ENCODE measurements at places on chromosomes 5 and 9.

GRCh38 chr5:31285025-31285424 lies 91.5 kb downstream of the CDH6 start:
- no peak for DNase-seq

GRCh38 chr9:110626101-110626829 lies 42.3 kb upstream of the MUSK start:
- DNase-seq = no peak

DNA sequence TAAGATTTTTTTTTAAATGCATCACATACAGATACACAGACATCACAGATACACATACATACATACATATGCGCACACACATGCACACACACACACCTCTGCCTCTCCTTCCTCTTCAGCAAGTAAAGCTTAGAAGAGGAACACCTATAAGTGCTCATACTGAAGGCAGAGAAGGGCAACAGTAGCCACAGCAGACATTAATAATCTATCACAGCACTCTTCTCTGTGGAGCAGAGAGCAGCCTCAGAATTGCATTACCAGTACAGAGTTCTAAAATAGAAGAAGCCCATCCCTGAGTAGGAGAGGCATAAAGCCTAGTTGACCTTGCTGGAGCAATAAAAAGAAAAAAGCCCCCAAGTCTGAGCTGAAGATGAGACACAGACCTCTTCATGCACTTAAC lies 110.6 kb downstream of the MLLT3 start:
- no peak for DNase-seq

- no peak for DNase-seq
Measured at GRCh38 chr5:180785794-180786221, 16.8 kb downstream of the MGAT1 start.

GRCh38 chr5:3891113-3891512 lies 295.5 kb downstream of the IRX1 start:
- no peak for DNase-seq

DNA sequence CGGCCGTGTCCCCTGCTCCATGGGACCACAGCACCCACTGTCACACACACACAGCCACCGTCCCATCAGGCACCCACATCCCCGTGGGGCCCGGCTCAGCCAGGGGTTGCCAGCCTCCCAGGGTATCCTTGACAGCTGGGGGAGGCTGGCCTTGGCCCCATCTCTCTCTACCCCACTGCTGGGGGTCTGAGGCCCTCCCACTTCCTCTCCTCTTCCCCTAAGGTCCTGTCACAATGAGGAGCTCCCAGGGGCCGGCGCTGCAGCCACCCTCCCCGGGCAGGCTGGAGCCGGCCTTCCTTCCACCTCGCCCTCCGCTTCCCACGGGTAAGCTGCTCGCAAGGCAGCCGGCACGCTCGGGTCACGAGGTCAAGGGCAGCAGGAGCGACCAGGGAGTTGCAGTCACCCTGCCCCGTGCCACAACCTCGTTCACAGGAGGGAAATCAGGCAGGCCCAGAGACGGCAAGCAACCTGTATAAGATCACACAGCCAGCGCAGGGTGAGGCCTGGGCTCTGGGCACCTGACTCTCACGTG lies 38.6 kb upstream of the NOTCH1 start:
- DNase-seq = no peak

GRCh38 chr9:19119246-19119645 lies 8.0 kb downstream of the PLIN2 start:
- DNase-seq = no peak

GRCh38 chr9:131736431-131736830 lies 3.4 kb downstream of the RAPGEF1 start:
- no peak for DNase-seq

DNA sequence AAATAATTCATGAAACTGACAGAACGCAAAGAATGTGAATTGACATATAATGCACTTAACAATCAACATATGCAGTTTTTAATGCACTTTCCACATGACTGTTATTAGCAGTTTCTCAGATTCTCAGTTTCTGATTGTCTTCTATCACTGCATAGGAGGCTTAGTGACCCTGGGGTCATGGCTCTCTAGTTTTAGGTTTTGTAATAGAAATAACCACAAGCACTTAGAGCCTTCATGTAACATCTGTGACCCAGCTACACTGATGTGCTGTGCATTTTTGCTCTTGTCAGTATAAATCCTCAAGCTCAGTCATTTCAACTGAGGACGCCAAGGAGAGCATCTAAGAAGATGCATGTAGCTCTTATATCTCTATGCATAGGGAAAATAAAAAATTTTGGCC lies 163.1 kb upstream of the IZUMO3 start:
- no peak for DNase-seq

- no peak for DNase-seq
Measured at GRCh38 chr9:34628656-34629490, at the start of gene ARID3C. Gene ARID3C, minus strand, starts transcription at chr9:34629066. Its CDS starts 1,052 bp downstream, at chr9:34628014.

GRCh38 chr5:139646912-139647505 lies 1.1 kb upstream of the CXXC5 start:
- DNase-seq = no peak

- no peak for DNase-seq
Measured at GRCh38 chr9:120574473-120574872, 5.5 kb downstream of the CDK5RAP2 start.

- no peak for DNase-seq
Measured at GRCh38 chr5:107916731-107917725, 246.3 kb upstream of the EFNA5 start.

- DNase-seq = no peak
Measured at GRCh38 chr9:16157216-16157615, 604.4 kb downstream of the CCDC171 start.

- DNase-seq = no peak
Measured at GRCh38 chr5:5739490-5739945, 317.0 kb downstream of the ICE1 start.

GRCh38 chr5:32413466-32414263 lies 30.9 kb downstream of the ZFR start:
- DNase-seq = no peak

GRCh38 chr9:129342591-129343423 lies 164.7 kb upstream of the IER5L start:
- DNase-seq = no peak

GRCh38 chr5:77957-78804 lies 13.8 kb upstream of the PLEKHG4B start:
- no peak for DNase-seq

DNA sequence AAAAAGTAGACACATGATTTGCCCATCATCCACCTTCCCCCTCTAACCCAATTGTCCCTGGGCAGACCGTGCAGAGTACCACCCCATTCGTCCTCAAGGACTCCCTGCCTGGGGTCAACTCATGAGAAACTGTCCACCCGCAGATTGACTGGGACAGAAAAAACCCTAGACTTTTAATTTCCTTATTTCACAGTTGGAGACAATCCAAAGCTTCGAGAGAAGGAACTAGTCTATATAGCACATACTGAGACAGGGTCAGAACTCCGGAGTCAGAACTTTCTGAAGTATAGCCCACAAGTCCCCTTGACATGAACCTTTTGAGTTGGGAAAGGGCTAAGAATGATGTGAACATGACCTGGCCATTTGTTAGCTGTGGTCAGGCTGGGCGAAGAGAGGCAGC lies 7.5 kb upstream of the GPX3 start:
- no peak for DNase-seq

GRCh38 chr9:105531530-105531929 lies 26.4 kb upstream of the FKTN start:
- no peak for DNase-seq

- DNase-seq = no peak
Measured at GRCh38 chr9:108439947-108440346, 415.8 kb downstream of the ACTL7B start.

DNA sequence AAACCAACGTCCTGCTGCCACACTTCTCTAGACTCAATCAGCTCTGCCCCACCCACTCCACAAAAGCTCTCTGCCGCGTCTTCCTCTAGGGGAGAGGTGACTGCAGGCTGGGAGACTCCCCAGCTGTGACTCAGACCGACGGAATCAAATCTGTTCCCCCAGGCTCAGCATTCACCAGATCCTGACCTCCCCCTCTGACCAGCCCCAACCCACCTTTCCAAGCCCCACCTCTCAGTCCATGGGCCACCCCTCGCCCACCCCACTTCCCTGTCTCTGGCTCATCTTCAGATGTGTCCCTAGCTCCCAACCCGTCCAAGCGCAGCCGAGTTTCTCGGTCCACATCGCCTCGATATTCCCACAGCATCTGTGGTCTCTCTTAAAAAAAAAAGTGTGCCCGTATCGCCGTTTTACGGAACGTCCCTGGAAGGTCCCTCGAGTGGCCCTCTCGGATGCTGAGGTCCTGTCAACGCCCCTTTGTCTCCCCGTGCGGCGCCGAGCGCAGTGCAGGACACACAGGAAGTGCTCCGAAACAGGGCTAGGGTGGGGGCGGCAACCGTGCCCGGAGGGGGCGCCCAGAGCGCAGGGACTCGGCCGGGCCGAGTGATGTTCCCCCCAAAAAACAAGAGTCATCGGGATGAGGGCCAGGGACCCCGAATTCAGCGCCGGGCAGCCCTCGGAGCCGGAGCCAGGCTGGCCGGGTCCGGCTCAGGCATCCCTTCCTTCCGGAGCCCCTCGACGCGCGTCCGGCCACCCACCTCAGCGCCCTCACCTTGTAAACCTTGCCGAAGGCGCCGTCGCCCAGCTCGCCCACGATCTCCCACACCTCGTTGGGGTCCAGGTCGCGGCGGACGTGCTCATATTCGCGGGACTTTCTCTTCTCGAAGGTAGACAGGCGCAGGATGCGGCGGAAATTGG lies 649 bp downstream of the STK10 start:
- DNase-seq = no peak

DNA sequence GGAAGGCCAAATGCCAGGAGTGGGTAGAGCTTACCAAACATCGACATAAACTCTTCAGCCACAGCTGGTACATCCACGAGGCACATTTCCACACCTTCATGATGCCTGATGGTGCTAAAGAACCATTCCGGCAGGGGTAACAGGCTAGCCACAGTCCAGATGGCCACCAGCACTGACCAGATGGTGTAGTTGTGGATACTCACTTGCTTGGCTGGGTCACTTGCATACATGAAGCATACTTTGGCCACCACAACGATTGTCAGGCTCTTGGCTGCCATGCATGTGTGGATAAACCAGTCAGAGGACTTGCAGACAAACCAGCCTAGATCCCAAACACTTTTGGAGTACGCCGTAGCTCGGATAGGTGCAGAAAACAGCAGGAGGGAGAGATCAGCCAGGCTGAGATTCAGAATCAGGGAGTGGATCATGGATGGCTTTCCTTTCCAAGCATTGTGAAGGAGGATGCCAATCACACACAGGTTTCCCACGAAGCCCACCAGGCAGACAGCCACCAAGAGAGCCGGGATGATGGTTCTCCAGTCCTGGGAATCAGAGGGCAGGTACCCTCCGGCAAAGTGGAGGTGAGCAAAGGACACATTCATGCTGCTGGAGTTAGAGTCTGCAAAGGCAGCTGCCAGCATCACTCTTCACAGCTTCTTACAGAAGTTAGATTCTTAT lies 378 bp downstream of the GPR151 start:
- no peak for DNase-seq

GRCh38 chr9:120689860-120690259 lies 24.4 kb downstream of the MEGF9 start:
- DNase-seq = no peak

DNA sequence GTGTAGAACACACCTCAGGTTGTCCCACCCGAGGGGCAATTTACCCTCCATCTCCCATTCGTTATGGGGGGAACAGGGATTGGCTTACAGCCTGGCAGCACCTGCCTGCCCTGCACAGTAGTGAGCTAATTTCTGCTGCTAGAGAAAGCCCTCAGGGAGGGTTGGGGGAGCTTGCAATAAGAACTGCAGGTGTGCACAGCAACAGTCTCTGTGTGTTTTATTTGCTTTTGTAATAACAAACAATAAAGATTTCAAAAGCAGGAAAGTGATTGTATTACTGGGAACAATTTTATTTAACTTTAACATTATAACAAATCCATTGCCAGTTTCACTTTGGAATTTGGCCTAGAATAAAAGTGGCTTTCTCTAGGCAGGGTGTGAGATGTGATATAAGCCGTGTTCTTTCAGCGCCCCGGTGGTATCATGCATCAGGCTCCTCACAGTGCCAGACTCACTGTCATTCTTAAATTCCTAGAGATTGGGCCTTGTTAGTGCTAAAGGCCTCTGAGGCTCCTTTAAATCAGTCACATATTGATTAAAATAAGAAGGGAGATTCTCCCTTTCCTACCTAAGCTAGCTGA lies 81.1 kb downstream of the RMI1 start:
- no peak for DNase-seq

DNA sequence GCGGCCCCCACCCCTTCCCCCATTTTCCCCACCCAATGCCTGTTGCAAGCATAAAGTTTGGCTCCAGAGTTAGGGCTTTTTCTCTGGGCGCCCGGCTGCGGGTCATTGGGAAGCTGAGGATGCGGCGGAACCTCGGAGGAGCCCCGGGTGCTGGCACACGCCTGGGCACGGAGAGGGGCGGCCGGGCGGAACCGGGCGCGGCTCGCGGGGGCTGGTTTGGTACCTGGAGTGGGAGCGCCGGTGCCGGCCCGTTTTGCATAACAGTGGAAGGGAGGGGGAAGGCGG lies 1.2 kb downstream of the PPARGC1B start:
- no peak for DNase-seq

DNA sequence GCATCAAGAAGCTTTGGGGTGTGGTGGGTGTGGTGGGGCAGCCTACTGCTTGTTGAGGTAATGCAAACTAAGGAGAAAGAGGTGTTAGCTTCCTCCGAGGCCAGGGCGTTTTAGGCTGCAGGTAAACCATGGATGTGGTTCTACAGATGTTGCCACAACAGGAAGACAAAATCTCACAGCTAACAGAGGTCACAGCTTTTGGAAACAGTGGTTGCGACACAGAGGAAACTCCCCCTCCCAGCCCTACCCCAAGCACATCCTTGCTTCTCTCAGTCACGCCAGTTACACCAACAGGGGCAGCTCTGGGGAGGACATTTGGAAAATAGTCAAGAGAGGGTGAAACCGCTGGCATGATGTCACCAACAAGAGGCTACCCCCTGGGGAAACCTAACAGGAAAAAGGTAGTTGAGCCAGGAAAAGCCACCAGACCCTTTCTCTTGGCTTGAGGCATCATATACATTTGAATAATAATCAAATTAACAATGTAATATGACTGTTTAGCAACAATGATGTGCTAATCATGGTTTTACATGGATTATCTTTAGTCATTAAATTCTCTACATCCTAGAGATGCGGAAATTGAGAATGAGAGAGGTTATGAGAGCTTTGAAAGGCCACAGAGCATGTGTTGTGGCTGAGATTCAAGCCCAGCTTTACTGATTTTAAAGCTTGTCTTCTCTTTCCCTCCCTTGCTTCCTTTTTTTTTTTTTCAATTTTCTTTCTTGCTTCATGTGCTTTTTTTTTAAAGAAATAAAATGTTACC lies 82.2 kb upstream of the IL12B start:
- DNase-seq = no peak

Measured in right renal cortex interstitium (tissue), 3 donors.